ENCODE measurements at places on chromosomes 7 and 10. TPM values are rescaled to one million over a fixed set of nuclear protein-coding genes. Genes with fewer than 3 reads are reported as not detected.
A peak's percentile ranks its signal among the peaks of the same experiment; 100 is the strongest.

MLXIPL gene
- not detected for total RNA-seq

DNA sequence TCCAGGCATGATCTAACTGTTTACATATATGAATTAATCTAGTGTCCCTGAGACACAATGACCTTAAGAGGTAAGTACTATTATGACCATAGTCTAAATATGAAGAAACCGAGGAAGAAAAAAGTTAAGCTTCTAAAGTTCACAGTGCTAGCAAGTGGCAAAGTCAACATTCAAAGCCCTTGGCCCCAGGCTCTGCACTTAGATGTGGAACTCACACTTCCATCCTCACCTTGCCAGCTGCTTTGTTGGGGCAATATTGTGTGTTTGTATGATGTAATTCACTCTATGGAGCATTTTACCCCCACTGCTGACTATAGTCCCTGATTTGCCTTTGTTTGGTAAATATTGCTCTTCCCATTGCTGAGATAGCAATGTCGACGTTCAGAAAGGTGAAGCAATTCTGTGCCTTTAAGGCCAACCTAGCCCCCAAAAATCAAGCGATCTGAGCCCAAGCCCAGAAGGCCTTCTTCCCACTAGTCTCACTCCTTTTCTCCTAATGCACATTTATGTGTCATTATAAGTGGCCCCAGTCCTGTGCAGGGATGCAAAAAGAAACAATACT lies 487.6 kb upstream of the ZMIZ1 start:
- no peak for DNase-seq

DNA sequence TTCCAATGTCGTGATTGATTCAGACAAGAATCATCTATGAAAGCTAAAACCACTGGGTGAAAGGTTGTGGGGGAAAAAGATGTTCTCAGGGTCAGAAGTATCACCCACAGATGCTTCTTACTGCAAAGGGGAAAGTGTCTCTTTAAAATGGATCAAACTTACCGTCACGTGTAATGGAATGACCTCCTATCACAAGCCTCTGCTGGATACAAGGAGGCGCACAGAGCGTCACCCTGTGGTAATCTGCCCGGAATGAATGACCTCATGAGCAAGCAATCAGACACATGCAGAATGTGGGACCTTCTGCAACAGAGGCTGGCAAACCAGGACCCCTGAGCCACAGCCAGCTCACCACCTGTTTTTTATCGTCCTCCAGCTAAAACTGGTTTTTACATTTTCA lies 33.0 kb downstream of the WIPF3 start:
- DNase-seq, result no peak

GRCh38 chr10:7626283-7626682 lies 40.5 kb downstream of the ITIH5 start:
- DNase-seq, result no peak

DNA sequence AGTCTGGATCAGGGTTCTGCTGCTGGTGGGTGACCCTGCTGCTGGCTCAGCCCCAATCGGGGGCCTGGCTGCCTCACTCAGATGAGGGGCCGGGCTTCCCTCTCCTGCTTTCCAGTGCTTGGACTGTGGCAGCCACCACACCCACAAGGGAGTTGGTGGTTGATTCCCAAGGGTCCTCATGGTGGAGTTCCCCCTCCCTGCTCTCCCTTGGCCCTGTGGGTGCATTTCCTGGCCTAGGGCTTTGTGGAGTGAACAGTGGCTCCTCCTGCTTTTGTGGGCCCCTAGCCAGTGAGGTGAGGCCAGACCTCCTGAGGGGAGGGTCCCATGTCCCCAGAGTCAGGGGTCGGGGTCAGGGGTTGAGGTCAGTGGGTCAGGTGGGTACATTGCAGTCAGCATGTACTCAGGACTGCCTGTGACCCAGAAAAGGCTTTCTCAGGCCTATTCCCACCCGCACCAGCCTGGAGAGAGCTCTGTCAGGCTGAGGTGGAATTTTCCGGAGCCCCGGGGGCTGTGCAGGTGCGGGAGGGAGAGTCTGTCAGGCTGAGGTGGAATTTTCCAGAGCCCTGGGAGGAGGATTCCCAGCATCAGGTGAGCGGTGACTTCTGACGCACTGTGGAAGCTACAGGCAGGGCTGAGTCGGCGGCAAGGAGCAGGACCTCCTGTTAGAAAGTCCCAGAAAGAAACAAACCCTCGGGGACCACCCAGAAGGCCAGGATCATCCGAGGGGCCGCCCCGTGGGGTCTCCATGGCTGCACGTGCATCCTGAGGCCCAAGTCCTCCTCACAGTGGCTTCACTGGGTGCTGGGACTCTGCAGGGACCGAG lies 94.4 kb upstream of the INSIG1 start:
- no peak for DNase-seq

DNA sequence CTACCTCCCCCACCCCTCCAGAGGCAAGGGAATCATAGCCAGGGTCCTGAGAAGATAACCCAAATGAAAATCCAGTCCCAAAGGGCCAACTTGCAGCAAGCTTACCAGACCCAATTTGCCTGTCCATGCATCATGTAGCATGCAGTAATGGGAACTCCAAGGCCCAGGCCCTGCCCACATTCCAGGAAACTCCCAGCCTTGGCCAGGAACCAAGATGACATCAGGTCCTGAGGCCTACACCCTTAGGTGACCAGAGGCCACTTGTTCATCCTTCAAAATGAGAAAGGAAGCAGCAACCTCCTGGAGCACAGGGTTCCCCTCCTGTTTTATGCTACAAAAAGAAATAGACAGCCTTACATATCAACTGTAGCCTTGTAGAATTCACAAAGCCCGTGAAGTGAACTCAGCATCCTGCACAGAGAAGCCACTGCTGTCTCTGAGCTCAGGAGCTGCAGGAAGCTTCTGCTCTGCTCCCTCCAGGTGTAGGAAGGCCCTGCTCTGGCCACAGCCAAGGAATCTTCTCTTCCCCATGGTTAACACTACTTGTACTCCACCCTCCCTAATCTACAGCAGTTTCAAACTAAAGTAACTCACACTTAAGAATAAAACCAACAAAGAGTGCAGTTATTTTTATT lies 30.3 kb upstream of the GRB10 start:
- no peak for DNase-seq

DNA sequence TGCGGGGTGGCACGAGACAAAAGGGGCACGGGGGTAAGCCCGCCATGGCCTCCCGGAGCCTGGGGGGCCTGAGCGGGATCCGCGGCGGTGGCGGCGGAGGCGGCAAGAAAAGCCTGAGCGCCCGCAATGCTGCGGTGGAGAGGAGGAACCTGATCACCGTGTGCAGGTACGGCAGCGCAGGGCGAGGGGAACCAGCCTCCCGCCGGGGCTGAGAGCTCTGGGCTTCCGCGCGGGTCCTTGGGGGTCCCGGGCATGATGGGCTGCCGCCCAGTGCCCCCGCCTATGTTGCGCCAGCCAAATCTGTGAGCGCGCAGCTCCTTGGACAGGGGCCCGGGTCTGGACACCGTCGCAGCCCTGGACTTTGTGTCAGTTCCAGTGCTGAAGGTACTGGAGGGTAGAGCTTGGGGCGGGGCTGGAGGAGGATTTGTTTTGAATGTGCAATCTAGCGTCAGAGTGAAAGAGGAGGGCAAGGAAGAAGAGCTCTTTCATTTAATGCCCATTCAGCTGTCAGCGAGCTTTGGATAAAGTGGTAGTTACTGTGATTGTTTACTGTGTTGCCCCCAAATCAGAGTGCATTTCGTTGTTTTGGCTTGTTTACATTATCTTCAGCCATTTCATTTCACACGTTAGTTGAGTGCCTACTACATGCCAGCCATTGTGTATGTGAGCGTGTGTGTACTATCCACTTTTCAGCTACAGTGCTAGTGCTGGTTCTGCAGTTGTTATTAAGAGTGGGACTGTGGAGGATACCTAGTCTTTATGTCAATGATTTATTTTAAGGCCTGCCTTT lies 777 bp downstream of the RUNDC3B start:
- DNase-seq, result peak; percentile 14

GRCh38 chr7:108263425-108263824 lies 133.3 kb upstream of the LAMB4 start:
- DNase-seq, result no peak

DNA sequence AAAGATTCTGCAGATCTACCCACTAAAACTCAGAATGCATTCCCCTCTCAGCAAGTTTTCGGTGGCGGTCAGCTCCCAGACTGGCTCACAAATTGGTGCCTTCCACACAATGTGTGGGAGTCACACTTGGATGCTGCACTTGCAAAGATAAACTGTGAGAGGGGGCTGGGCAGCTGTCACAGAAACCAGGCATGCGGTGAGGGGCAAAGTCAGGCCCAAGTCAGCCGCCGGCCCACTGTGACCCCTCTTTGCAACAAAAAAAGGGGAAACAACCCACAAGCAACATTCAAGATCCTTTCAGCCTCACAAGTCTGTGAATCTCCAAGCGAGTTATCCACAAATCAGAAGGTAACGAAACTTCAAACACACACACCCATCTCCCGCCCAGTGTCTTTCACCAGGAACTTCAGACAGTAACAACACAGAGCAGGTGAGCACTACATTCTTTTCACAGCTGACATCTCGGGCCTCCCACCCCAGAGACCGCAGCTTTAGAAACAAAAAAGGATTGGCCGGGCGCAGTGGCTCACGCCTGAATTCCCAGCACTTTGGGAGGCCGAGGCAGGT lies 32.0 kb downstream of the SNX8 start:
- no peak for DNase-seq

KCNIP2 gene
- 12.6 TPM for total RNA-seq

ANKIB1 gene
- total RNA-seq, result 114 TPM

HHEX gene
- 0.82 TPM for total RNA-seq

- DNase-seq, result no peak
Observed at GRCh38 chr7:98289333-98289875, 7.9 kb downstream of the BRI3 start.

HKDC1 gene
- 0.41 TPM for total RNA-seq

GRCh38 chr10:64726466-64726865 lies 1205.3 kb downstream of the REEP3 start:
- no peak for DNase-seq

PHYHIPL gene
- total RNA-seq, result 17.1 TPM

DNA sequence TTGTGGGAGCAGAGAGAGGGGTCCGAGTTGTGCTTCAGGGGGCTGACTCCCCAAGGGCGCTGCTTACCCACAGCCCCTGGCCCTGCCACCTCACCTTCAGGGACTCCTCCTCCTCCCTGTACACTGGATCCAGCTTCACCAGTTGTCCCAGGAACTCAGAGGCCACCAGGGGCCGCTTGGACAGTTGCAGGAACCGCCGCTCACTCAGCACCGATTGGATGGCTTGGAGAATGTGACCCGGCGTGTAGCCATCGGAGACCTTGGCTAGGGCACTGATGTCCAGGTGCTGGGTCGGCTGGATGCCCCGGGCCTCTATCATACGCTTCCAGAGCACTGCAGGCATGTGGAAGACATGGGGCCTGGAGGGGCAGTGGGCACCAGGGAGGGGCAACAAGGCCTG lies 4.5 kb upstream of the ASB10 start:
- DNase-seq, result no peak

DNA sequence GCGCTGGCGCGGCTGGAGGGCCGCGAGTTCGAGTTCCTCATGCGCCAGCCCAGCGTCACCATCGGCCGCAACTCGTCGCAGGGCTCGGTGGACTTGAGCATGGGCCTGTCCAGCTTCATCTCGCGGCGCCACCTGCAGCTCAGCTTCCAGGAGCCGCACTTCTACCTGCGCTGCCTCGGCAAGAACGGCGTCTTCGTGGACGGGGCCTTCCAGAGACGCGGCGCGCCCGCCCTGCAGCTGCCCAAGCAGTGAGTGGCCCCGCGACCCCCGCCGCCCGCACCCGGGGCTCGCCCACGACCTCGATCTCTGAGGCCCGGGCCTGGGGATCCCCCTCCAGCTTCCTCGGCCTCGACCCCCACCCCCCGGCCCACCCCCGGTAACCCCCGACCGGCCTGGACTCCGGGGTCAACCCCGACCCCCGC lies 537 bp downstream of the FOXK1 start:
- peak; percentile 52 for DNase-seq

GRCh38 chr7:143467724-143468123 lies 9.9 kb upstream of the TAS2R41 start:
- no peak for DNase-seq

CACNA2D1 gene
- 197 TPM for total RNA-seq

GPR26 gene
- total RNA-seq, result 5.3 TPM

- no peak for DNase-seq
Observed at GRCh38 chr10:122636953-122637352, 62.7 kb downstream of the C10orf120 start.

GRCh38 chr7:127650847-127651555 lies 993 bp upstream of the SND1 start:
- peak; percentile 21 for DNase-seq

DNA sequence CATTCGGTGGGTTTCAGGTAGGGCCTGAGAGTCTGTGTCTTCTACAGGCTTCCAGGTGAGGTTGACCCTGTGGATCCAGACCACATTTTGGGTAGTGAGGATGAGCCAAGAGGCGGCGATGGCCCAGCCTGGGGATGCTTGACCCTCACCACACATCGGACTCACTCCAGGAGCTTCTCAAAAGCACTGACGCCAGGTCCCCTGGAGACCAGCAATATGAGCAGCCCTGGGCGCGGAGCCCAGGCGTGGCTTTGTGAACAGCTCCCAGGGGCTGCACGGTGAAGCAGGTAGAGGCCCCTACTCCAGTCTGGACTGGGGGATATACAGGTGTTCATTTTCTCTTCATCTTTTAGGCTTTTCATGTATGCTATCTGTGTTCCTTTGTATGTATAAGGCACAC lies 139.7 kb upstream of the PCBD1 start:
- DNase-seq, result no peak

DNA sequence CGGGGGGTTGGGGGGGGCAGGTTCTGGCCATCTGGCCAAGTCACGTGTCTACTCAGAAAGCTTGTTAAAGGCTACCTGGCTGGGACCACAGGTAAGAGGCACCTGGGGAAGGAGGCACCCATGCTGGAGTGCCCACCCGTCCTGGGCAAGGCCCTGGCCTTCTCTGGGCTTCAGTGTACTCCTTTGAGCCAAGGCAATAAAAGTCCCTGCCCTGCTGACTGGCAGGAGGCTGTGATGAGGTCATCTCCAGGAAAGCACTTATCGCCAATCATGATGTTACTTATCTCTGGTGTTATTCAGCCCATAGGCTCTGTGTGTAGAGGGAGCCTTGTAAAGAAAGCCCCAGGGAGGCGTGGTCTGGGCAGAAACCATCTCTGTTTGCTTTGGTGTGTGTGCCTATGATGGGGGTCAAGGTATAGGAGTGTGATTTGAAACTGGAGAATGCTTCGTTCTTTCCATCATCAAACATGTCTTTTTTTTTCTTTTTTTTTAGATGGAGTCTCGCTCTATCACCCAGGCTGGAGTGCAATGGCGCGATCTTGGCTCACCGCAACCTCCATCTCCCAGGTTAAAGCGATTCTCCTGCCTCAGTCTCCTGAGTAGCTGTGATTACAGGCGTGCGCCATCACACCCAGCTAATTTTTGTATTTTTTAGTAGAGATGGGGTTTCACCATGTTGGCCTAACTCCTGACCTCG lies 2.5 kb upstream of the CLDN4 start:
- DNase-seq, result no peak

Measured in frontal cortex (tissue), 4 donors.